ENCODE measurements at places on chromosomes 3 and 15.

DNA sequence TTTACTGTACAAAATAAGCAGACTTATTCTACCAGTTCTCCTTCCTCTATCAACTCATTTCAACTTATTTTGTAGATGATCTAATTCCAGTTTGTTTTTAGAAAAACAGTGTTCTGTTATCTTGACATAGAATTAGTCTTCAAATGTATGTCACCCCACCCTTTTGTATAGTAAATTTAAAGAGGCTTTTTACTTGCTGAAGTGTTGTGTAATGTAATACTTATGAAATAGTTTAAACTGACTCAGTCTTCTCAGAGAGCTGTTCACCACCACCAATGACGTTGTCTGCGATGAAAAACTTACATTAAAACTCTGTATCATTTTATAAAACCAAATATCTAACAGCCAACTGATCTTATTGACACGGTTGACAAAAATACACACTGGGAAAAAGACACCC is 82.9 kb downstream of the RAP2B start:
- no peak for DNase-seq

- DNase-seq = no peak
Observed at GRCh38 chr3:196275126-196275525, 12.4 kb downstream of the PCYT1A start.

DNA sequence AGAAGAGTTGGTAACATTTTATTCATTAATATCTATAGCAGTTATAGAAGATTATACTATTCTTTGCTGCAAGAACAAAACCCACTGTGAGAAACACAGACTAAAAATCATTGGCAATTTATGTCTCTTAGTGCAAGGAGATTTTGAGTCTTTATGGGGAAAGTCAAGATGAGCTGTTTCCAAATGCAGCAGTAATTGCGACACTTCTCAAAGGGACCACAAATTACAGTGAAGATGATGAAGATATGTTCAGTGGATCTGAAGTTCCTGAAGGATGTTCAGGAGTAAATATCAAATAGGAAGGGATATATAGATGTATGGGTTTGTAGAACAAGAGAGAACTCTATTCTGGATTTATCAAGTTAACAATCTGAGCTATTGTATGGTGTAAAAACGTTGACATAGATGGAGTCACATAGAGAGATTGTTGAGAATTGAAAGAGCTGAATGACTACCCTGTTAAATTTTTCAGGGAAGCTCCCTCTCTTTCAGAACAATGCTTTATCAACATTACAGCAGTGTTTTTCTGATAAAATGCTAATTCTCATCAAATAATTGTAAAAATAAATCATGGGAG is 71.8 kb downstream of the DTWD1 start:
- DNase-seq = no peak

DNA sequence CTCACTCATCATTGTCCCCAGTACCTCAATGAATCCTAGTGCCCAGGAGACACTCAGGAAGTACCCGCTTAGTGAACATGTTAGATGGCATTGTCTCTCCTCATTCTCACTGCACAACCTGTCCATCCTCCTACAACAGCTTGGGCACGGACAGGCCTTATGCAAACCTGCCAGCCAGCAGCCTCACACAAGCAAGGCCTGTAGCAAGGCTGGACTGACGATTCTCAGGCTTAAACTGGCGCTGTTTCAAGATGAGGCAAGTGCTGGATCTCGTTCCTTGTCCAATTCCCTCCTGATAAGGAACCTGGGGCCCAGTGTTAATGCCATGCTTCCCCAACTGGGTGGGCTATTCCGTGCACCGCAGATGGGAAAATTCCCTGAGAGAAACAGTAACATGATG is 59.0 kb downstream of the CDCP1 start:
- DNase-seq = no peak

GRCh38 chr15:77507911-77508310 is 87.2 kb downstream of the HMG20A start:
- DNase-seq = no peak

GRCh38 chr3:14829811-14830210 is 11.0 kb downstream of the FGD5 start:
- DNase-seq = no peak

- DNase-seq = peak; percentile 67
Observed at GRCh38 chr15:43777267-43777914, 625 bp upstream of the ELL3 start.

- DNase-seq = no peak
Observed at GRCh38 chr3:20787005-20787404, 601.0 kb upstream of the SGO1 start.

DNA sequence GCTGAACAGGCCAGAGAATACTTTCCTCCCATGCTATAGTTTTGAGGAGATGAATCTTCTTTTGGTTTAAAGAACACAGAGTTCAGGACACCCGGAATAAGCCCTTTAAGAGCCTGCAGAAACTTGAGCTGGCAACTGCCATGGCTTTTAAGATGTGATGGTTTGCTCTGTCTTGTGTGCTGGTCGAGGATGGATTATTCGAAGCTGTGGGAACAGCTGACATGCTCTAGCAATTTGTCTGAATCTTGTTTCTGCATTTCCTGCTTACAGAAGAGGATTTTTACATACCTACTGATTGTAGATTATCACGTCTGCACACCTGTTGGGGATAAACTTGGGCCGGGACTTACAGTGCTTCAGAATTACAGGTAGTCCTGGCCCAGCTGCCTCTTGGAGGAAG is 396.9 kb downstream of the LRTM1 start:
- DNase-seq = no peak

DNA sequence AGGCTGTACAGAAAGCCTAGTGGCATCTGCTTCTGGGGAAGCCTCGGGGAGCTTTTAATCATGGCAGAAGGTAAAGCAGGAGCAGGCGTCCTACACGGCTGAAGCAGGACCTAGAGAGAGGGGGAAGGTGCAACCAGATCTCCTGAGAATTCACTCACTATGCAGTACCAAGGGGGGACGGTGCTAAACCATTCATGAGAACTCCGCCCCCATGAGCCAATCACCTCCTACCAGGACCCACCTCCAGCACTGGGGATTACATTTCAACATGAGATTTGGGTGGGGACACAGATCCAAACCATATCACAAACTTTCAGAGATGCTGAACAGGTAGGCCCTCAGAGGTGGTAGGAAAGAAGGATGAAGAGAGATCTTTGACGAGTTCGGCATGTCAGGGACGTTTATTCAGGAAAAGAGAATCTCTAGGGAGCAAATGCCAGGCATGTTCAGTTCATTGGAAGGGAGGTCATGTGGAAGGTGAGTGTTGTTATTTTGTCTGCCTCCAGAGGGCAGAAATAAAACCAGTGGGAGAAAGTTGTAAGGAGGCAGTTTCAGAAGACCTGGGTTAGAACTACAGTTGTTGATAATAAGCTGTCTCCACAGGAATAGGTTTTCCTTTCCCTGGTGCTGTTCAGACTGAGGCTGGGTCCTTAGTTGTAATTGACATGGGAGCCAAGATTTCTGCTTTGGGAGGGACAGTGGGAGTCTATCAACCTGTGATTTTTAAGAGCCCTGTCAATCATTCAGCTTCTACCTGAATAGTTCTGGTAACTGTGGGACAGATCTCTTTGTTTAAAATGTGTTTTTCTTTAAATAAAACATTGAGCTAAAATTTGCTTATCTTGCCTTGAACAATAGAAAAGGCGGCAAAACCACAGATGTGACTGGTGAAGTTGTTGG is 4.3 kb upstream of the FNDC3B start:
- DNase-seq = no peak

- DNase-seq = no peak
Observed at GRCh38 chr3:122200661-122201060, 17.2 kb downstream of the CASR start.

DNA sequence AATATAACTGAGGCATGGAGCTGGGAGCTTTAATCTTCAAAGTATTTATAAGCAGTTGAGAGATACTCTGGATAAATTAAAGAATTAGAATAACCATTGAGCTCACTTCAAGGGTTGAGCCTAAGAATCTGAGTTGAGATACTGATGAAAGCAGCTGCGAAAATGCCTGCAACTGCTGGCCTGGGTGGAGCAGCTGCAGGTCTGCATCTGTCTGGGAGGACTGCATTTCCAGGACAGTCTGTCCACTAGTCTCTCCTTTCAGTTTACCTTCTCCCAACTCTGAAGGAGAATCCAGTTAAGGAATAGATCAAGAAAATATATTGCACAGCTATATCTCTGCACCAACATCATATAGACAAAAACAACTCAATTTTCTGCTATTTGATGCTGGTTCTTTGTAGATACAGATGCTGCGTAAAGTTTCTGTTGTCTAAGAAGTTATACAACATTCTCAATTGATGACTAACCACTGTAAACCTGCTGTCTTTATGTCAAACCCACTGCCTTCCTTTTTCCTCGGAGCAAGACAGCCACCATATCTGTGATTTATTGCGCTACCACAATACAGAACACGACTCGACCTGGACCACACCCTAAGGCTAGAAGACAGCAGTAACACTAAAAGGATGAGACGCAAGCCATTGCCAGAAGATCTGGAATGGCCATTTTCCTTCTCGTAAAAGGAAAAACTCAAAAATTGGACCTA is 245.1 kb downstream of the MAGI1 start:
- DNase-seq = no peak

- DNase-seq = no peak
Observed at GRCh38 chr15:25508369-25509002, 69.7 kb upstream of the UBE3A start.

DNA sequence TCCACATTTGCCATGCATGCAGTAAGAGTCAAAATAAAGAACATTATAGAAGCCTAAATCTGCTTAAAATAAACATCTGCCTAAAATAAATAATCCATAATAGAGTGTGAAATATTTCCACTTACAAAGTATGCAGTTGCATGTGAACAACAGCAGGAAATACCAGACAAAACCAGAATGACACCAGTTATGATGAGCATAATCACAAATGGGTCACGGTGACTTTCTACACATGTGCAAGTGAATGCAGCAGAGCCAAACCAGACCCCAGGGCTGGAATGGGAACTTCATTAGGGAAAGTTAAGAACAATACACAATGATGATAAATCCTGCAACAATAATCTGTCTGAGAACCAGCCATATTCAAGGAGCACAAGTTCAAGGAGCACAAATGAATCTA is 615.5 kb downstream of the ROBO2 start:
- DNase-seq = no peak

DNA sequence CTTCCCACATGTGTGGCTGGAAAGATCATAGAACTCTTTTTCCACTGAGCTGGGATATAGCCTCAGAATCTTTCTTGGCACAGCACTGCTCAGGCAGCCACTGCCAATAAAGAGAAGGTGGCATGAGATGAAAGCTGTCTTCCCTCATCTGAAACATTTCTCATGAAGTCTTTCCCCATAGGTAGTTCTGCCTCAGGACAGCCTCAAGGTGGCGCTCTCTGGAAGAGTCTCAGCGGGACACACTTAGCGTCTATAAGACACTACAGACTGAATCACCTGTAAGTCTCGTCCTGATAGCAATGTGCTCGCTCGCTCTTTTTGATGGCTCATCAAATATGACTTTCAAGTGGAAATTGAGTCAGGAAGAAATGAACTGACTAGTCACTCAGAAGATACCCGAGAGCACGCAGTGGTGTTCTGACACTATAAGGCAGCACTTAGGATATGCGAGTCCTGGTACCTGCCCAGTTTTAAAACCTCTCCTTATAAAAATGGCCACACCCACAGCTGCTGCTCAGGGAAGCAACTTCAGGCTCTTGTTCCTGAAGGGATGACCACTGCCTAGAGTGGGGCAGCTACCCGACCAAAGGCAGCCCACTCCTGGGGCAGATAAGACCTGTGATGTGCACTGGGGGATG is 269.5 kb downstream of the SUCLG2 start:
- peak; percentile 3 for DNase-seq

- no peak for DNase-seq
Observed at GRCh38 chr3:111351334-111351733, 190.7 kb upstream of the CD96 start.

GRCh38 chr3:2525968-2526367 is 427.3 kb downstream of the CNTN4 start:
- DNase-seq = no peak

- peak; percentile 58 for DNase-seq
Observed at GRCh38 chr15:70492240-70493177, 270.8 kb downstream of the UACA start.

GRCh38 chr3:50487181-50487580 is 16.3 kb downstream of the CACNA2D2 start:
- DNase-seq = no peak

GRCh38 chr3:150765949-150766720 is 3.2 kb upstream of the SIAH2 start:
- DNase-seq = no peak

DNA sequence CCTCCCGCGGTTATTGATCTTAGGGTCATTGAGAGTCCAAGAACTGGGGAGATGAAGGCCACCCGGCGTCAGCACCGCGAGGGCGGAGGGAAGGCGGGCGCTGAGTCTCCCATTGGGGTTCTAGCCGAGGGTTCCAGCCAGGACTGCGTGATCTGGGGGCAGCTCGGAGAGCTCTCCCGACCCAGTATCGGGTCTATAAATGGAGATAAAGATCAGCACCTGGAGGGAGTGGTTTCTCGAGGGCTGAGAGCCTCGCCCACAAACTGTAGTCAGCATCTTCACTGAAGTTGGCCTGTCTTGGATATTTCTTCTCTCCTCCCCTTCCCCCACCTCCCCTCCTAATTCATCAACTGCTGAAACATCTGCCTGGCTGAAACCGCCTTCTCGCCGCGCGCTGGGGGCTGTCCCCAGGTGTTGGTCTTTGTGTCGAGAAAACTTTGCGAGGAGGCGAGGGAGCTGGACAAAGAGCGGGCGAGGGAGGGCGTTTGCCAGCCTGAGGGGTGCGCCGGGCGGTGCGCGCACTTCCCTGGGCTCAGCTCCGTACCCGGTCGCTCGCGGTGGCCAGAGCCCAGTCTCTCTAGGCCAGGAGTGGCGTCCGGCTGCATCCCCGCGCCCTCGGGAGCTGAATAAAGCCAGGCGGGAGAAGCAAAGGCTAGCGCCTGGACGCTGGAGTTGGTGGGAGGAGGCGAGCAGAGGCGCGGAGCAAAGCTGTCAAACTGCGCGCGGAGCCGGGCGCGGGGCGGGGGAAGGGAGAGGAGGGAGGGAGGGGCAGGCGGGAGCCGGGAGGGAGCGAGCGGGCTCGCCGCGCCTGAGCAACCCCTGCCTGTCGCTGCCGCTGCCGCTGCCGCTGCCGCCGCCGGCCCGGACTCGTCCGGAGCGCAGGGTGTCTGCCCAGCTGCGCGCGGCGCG is at the start of gene ST8SIA2:
Gene ST8SIA2 (plus strand): TSS at position 811 of the 909 bp plus-strand sequence. CDS start 184 bp downstream, outside the sequence.
- no peak for DNase-seq

DNA sequence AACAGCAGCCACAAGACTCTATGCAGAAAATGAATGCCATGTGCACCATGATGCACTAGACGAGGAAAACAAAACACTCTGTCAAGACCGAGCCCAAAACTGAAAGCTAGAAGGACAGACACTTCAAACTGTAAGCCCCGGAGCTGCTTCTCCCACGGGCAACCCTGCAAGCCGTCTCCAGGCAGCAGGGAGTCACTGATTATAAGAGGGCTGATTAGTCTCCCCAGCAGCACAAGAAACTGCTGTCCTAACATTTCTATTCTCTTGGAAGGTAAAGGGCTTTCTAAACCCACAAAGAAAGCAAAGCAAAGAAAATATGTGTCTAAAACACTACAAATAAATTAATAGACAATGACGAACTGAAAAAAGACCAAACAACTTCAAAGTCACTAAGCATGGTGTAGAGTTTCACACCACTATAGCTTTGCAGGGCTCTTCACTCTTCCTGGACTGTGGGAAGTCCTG is 15.5 kb downstream of the TBC1D2B start:
- no peak for DNase-seq
